Retinal pigment epithelial cell (primary cell): ENCODE measurements at places on chromosomes 2 and 18.

DNA sequence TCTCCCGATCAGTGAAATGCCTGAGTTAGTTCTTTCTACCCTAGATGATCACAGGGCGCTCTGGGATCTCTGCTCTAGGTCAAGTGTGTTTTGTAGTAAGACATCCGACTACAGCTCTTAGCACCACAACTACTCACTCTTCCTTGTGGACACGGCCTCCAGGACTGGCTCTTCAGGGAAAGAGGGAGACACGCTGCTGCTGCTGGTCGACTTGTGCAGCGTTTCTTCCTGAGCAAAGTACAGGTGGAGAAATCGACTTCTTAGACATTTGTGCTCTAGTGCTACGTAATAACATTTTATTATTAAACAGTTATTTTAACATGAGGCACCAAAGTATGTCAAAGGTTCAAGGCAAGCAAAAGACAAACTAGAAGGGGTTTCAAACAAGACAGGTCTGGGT lies 57.0 kb downstream of the PRELID3A start:
- no peak for DNase-seq

DNA sequence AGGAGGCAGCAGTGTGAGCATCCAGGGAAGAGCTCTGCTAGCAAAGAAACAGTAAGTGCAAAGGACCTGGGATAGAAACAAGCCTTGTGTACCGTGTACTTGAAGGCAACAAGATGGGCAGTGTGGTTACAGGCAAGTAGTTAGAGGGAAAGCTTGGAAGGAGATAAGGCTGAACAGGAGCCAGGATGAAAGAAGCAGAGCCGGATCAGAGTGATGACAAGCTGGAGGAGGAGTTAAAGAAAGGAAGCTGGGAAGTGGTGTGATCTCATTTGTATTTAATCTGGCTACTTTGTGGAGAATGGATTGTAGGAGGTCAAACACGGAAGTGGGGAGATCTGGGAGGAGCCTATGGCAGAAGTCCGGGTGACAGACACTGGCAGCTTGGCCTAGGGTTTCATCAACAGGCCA lies 44.7 kb upstream of the VPS54 start:
- DNase-seq: peak; percentile 72

- peak; percentile 88 for DNase-seq
These were observed 22.6 kb downstream of the FER1L5 start for GRCh38 chr2:96665083-96665569.

DNA sequence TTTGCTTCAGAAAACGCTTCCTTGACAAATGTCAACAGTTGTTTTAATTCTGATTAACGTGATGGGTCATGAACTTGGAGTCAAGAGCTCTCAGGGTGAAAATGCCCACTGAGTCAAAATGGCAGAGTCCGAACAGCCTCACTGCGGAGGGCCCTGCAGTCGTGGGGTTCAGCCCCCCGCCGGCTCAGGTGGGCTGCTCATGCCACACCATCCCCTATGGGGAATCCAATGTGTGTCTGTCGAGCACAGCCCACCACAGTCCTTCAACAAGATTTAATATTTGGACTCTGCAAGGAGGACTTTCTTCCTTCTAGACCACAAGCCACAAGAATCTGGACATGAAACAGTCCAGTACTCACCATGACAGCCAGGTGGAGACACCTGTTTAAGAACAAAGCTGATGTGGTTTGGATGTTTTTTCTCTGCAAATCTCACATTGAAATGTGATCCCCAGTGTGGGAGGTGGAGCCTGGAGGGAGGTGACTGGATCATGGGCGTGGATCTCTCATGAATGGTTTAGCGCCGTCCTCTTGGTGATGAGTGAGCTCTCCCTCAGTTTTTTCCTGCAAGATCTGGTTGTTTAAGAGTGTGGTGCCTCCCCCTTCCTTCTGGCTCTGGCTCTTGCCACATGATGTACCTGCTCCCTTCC lies 201.0 kb downstream of the NDUFA10 start:
- DNase-seq: no peak

- DNase-seq: no peak
These were observed 17.9 kb downstream of the PCARE start for GRCh38 chr2:29056452-29056851.

- no peak for DNase-seq
These were observed 43.3 kb downstream of the FSHR start for GRCh38 chr2:49111006-49111405.

GRCh38 chr2:24342110-24342910 lies 18.0 kb downstream of the ITSN2 start:
- no peak for DNase-seq
